ENCODE measurements at places on chromosomes 1 and 21.

DNA sequence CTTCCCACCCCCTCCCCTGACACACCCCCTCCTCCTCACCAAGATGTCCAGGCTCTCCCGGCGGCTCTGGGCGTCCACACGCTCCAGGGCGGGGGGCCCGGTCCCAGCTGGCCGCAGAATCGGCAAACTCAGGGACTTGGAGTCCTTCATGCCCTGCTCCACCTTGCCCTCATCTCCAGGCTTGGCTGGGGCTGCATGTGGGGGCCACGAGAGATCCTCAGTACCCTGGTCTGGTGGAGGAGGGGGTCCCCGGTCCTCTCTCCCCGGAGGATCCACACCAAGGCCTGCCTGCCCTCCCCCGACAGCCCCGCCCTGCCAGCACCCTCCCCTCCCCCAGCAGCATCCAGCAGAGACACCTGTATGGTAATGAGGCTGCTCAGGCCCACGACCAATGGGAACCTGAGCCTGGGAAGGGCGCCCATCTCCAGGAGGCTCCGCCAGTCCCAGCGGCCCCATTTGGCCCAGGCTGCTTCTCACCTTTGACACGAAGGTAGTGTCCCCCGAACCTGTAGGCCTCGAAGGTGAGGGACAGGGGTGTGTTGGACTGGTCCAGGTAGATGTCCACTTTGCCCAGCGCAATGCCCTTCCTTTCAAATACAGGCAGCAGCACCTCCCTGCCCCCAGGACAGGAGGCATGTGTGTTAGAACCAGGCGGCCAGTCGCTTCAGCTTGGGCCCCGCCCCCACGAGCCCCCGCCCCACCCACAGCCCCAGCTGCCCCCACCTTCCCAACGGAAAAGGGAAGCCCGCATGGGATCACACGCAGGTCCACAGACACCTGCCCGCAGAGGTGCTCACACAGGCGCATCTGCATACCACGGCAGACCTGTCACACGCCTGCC lies 8.2 kb upstream of the TNFRSF25 start:
- no peak for DNase-seq

DNA sequence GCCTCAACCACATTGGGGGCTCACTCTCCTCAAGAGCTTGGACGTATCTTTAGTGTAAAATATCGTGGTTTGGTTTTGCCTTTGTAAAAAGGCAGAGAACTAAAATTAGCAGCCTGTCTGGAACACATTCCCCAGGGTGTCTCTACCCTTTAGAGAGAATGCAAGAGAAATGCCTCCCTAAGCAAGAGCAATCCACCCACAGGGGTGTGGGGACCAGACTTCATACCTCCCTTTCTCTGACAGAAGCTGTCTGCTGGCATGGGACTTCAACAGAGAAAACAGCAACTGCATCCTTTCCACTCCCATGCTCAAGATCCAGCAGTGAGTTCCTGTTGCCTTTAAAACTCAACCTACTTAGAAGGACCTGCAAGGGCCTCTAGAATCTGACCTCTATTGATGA lies 27.9 kb upstream of the TNR start:
- DNase-seq, result no peak

DNA sequence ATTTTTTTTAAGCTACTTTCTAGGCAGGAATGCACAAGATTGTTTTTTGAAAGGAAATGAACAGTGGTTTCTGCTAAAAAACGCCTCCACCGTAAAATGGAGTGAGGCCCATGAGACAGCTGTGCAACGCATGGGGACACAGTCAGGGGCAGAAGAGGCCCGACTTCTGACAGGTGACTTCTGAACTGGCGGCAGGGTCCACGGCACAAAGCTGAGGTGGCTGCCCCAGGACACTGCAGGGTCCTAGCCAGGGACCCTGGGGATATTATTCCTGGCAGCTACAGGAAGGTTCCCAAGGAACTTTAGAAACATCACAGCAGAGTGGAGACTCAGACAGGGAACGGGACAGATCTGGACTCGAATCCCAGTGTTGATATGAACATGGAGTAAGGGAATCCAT lies 75.1 kb downstream of the SIM2 start:
- DNase-seq, result no peak

DNA sequence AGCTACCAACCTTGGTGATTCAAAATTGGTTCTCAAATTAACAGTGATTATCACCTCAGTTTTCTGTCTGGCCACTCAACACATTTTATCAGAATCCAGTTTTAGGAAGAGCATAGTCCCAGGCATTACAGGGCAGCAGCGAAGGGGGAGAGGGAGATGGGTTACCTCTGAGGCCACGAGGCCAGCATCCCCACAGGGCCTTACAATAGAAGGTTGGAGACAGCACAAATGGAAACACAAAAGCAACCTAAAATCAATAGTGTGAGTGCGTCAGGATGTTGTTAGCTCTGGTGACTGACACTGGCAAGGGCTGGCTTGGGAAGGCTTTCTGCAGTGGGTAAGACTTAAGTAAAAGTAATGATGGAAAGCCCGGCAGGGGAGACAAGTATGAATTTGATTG lies 79.5 kb downstream of the JAK1 start:
- DNase-seq, result no peak

DNA sequence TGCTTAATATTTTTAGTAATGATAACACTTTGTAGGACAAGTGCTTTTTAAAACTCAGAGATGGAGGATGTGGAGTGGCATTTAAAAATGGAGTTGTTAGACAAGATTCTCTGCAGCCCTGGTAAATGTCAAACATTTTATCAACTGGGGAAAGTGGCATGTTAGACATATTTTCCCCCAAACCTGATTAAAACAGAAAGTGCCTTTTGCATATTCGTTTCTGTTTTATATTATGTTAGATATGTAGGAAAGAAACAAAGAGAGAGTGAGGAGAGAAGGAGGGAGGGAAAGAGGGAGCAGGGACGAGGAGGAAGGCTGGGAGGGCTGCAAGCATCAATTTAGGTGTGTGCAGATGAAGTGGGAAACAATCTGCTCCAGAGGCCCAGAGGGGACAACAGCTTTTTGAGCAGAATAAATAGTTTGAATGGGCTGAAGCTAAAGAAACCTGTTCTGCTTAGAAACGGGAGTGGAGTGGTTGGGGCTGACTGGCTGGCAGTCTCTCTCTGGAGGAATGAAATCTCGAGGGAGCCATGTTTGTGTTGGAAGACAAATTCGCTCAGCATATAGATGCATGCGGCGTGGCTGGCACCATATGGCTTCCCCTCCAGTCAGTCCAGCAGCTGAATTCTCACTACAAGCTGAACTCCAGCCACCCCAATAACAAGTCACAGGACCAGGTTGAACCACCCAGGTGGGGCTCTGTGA lies 502.2 kb downstream of the AJAP1 start:
- no peak for DNase-seq

DNA sequence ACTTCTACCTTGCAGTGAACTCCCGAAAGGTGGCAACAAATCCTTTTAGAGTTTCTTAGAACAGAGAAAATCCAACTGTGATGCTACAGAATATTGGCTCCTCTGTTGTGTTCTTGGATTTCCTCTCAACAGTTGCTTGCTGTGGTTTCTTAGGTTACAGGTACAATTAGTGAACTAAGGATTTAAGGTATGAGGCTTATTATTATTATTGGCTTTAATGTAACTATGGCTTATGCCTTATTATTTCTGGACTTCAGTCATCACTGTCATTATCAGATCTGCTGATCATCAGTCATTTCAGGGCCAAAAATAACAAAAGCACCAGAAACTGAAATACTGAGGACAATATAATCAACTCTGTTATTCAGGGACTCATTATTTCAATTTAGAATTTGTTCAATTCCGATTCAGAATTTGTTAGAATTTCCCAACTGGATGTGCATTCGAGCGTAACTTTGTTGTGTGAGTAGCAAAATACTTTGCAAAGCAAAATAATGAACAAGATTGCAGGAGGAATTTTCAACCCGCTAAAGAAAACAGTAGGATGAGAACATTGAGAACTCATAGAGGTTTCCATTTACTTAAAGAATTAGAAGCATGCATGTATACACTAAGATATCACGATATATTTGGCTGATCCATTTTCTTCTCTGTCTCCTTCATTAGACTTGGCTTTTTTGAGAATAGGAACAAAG lies 65.5 kb upstream of the AK4 start:
- DNase-seq, result no peak

DNA sequence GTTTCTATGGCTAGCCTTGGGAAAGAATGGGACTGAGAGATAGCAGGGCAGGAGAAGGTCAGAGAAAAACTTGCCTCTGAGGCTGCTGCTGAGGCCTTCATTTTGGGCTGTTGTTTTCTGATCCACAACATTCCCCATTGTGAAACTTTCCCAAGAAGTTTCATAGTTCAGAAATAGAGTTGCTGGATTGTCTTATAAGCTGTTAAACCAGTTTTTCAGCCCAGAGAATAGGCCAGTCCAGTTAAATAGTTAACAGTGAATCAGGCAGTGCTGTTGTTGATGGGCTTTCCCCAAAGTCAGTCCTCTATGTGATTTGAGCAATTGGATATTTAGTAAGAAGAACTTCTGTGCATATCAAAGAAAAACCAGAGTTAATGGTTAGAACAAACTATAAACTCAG lies 77.0 kb downstream of the C21orf91 start:
- no peak for DNase-seq

All from B cell (primary cell).